Right ventricle myocardium inferior (tissue), 1 donor: ENCODE measurements at places on chromosomes 2 and 18. TPM values are rescaled to one million over a fixed set of nuclear protein-coding genes. Genes with fewer than 3 reads are reported as not detected.

- no peak for DNase-seq
Measured at GRCh38 chr2:51791496-51791895, 759.6 kb upstream of the NRXN1 start.

- DNase-seq: no peak
Measured at GRCh38 chr18:46264255-46264654, 160.1 kb downstream of the HAUS1 start.

GRCh38 chr18:75679331-75679730 lies 251.8 kb upstream of the SMIM21 start:
- no peak for DNase-seq

- no peak for DNase-seq
Measured at GRCh38 chr2:65292461-65293011, 64.9 kb downstream of the ACTR2 start.

DNA sequence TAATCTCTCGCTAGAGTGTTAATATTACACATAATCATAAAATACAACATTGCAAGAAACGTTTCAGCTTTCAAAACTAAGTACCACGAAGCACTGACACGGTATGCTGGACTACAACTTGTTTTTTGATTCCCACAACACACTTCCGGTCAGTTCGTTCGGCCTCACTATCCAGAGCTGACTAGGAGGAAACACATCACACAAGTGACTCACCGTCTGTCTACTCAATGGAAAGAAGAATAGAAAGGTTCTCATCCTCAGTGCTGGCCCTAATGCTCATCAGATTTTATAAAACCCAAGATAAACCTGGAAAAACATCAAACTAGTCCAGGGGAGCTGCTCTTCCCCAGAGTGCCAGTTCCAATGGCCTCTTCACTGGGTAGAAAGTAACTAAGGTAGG lies 42.9 kb downstream of the ZNF385B start:
- no peak for DNase-seq

- no peak for DNase-seq
Measured at GRCh38 chr2:96147593-96148201, 2.5 kb upstream of the DUSP2 start.

GRCh38 chr2:63048367-63049171 lies 2.1 kb upstream of the OTX1 start:
- peak; percentile 66 for DNase-seq

DNA sequence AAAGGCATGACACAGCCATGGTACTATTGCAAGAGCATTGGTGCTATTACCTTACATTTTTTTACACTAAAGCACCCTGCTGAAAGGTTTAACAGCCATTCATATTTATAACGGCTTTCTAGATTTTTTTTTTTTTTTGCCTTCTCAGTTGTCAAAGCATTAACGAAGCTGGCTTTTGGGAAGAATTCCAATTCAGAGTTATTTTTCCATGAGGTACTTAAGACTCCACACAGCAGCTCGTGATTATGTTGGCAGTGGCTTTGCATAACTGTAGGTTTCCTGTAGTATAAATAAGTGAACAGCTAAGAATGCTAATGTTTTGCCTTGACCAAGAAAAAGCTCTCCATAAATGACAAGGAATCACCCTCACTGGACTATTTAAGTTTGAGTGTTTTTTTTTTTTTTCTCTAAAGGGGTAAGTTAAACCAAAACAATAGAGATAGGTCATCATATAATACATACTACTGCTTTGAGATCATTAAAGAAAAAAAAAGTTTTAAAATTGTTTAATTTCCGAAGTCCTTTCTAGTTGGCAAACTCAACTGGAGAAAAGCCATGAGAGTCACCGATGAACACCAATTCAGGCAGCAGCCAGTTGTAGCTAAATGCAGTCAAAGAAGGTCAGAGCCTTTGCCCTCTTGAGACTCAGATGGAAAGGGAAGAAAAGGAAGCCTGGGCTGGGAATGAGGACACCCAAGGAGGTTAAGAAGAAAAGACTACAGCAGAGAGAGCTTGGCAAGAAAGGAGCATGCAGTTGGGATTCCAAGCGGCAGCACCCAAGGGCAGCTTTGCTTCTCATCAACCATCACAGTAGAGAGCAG lies 187.4 kb upstream of the NCKAP5 start:
- DNase-seq: no peak

- DNase-seq: no peak
Measured at GRCh38 chr2:145070703-145071102, 550.8 kb upstream of the ZEB2 start.

GRCh38 chr18:34709104-34709503 lies 994 bp upstream of the DTNA start:
- DNase-seq: no peak

PLCD4 gene
- 0.43 TPM for total RNA-seq

CCDC74B gene
- 0.97 TPM for total RNA-seq

UGT1A10 gene
- total RNA-seq: not detected

ABCG8 gene
- total RNA-seq: 0.32 TPM
